ENCODE measurements at places on chromosomes 6 and 20. TPM values are rescaled to one million over a fixed set of nuclear protein-coding genes. Genes with fewer than 3 reads are reported as not detected.

DNA sequence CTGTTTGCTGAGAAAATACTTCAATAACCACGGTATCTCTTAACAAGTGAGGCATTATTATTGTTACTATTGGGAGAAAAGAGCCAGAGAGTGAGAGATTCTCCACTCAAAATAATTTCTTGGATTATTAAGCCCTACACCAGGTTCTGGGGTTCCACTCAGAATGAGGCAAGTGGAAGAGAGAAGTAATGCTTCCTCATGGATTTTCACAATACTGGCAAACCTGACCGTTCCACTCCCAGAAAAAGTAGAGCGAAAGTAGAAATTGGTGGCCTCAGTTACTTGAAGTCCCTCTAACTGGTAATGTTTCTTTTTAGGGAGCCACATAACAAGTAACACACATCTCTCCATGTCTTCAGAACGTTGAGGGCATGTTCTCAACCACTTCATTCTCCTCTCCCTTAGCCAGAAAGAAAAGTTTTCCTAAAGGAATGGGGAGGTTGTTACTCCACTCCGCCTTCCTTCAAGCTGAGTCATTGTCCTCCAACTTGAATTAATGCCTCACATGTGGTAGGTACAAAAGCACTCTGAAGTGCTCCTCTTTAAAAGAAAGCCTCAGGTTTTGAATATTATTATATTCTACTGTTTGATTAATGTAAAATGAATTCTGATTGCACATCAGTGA is 1.9 kb downstream of the BAG2 start:
- no peak for DNase-seq

GRCh38 chr6:25971187-25971821 is 8.7 kb downstream of the TRIM38 start:
- no peak for DNase-seq

DNA sequence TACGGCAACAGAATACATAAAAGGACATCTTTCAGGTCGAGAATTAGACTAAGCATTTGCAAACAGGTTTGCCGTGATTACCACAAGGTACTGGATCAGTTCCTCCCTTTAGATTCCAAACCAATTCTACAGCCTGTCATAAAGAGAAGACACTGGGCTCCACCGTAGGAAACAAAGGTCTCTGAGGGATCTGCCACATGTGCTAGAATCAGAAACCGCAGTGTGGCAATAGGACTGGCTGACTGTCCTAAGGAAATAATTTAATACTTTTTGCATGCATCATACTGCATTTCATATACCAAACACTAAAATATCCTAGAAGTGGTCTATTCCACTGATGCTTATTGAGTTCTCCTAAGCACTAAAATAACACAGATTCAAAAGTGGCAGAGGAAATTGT is 59.2 kb downstream of the POPDC3 start:
- DNase-seq, result no peak

The ANKRD6 gene
- polyA plus RNA-seq, result 20.9 TPM

DNA sequence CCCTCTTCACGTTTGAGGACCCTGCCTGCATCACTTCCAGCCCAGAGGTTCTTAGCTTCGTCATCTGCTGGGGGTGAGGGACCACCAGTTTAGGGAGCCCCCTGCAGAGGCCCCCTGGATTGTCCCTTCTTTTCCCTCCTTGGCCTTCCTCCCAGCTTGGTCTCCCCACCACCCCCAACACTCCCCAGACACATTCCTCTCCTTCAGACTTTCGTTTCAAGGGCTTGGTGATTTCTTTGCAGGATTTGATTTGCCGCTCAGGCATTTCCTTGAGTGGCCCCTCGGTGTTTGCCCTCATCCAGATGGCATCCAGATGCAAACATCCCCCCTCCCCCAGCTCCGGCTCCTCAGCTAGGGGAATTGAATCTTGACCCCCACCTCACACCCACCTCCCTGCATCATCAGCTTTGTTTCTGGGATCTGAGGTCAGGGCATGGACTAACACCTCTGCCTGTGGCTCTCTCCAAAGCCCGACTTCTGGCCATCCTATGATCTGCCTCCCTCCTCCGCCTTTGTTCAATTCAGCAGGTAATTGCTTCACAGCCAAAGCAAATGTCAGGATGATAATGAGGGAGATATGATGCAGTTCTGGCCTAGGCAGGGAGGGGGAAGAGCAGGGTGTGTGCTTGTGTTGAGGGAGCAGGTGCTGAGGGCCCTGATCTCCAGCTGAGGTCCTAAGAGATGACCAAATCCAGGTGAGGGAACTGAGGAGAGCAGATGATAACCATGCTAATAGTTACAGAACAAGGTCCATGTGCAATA is 141.5 kb downstream of the VEGFA start:
- no peak for DNase-seq

DNA sequence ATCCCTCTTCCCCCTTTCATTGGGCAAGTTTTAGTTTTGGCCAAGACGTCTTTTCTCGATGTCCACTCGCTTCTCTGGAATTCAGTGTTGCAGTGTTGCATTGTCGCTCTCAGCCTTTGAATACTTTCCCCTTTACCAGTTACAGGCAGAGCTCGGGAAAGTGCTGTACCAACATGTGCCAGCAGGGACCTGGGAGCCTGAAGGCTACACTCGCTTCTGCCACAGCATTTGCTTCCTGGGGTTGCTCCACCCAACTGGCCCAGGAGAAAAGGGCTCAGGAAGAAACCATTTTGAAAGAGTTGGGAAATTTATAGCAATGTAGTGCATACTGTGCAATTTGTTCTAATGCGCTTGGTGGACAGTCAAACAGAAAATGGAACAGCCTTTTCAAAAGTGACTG is 78.6 kb downstream of the LINC00237 start:
- no peak for DNase-seq

The PDE7B gene
- 7.2 TPM for polyA plus RNA-seq

DNA sequence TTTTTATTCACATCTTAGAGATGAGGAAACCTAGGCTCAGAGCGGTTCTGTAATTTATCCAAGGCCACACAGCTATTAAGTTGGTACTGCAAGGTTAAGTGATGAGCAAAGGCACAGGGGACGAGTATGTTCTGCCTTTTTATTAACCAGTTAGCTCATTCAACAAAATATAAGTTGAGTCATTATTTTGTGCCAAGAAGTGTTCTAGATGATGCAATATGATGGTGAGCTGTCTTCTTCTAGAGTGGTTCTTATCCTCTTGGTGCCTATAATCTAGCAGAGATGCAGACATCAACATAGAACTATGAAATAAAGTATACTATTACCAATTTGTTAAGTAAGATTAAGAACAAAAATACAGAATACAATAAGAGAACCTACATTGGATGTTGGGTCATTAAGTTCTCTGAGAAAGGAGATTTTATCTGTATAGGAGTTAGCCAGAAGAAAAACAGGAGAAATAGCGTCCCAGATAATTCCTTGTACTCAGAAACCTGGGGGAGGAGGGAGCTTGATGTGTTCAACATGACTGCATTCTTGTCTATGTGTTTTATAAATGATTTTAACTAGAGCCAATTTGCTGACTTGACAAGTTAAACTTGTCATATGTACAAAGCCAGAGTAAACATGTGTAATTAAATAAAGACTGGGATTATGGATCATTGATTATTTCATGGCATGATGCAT is 122.3 kb downstream of the TBXT start:
- no peak for DNase-seq

The CYP21A2 gene
- 0.61 TPM for polyA plus RNA-seq

DNA sequence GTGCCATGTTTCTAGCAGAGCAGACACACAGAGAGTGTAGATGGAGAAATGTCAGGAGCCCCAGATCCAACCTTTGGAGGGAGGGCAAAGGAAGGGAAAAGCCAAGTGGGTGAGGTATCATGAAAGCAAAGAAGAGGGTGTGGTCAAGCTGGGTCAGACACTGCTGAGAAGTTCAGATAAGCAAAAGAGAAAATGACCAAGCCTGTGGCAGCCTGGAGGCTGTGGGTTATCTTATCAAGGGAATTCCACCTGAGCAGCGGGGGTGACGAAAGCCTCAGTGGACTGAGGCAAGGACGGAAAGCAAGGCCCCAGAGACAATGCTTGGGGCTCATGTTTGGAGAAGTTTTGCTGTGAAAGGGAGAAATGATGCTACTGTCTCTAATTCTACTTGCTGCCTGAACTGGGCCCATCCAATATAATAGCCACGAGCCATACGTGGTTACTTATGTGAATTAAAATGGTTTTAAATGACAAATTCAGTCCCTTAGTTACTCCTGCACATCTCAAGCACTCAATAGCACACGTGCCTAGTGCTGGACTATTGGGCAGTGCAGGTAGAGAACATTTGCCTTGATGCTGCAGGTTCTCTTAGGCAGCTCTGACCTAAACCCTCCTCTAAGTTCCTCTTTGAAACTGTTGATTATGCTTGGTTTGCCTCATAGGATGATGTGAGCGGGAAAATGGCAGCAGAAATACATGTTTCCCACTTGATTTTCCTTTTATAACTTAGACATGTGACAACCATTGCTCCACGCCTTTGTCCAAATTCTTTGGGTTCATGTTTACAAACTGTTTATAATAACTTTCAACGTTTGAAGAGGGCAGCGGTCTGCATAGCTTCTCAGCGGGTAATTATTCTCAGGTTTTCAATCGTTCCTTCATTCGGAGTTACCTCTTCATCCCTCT is 63.7 kb downstream of the SLC22A23 start:
- no peak for DNase-seq

GRCh38 chr20:31747640-31748039 is 8.6 kb downstream of the TPX2 start:
- no peak for DNase-seq

The HAO1 gene
- not detected for polyA plus RNA-seq

GRCh38 chr20:37868851-37869333 is 34.0 kb upstream of the VSTM2L start:
- DNase-seq, result no peak

The WFDC12 gene
- not detected for polyA plus RNA-seq

The DZANK1 gene
- 5.9 TPM for polyA plus RNA-seq

DNA sequence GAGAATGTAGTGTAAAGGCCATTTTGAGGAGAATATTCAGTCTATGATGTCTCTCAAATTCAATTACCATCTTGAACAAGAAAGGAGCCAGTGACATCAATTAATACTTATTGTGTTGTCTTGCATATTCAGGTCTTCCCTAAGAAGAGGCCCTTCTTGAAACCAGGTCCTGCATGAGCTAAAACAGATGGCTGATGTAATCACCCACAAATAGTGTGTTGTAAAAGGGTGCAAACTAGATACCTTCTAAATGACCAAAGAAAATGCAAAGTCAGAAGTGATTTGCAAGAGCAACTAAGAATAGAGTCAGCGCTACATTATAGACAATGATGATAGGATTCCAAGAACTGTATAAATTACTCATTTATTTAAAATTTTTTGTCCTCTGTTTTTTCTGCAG is 97.0 kb downstream of the BTBD3 start:
- DNase-seq, result no peak

DNA sequence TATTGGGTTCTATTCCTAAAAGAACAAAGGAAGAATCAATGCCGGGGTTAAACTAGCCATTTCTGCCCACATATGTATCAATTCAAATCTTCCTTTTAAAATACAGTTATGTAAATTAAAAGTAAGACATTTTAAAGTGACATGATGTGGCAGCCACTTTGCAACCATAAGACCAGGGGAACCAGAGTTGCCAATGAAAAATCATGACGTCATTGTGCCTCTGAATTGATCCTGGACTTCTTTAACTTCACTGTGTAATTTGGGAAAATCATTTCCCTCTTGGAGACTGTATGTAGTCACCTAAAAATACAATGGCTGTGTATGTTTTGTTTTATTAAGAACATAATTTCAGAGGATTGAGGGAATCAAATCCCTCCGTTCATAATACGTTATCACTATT is 42.2 kb downstream of the SLC13A3 start:
- no peak for DNase-seq

DNA sequence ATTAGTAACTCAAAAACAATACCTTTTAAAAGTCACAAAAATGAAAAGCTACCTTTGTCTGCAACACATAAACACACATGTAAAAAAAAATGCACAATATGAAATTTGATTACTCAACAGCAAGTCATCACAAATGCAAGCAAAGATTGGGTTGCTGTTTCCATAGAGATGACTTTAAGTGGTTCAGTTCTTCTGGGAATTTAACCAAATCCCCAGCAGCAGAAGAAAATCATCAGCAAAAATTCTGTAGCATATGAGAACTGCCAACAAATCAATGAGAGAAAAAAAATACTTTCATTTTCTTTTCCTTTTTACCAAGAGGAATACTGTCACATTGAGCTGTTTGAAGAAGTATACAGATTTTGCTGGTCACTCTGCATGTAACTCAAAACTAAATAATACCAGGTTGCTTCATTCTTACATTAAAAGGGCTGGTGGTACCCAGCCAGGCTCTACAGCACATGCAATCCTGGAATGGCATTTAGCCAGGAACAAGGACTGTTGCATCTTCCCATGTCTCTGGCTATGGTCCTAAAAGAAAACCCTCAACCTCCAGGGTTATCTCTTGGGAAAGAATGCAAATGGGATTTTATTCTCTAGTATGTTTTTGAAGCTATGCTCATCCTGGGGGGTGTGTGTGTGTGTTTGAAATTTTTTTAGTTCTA is 158.3 kb downstream of the OPRM1 start:
- DNase-seq, result no peak

The TPBG gene
- 24.1 TPM for polyA plus RNA-seq

- no peak for DNase-seq
These were observed 58.2 kb upstream of the VGLL2 start for GRCh38 chr6:117206944-117207687.

GRCh38 chr6:161067749-161068148 is 76.2 kb downstream of the MAP3K4 start:
- no peak for DNase-seq

The NKAIN4 gene
- 25.4 TPM for polyA plus RNA-seq

GRCh38 chr6:109420751-109421150 is 19.7 kb downstream of the PPIL6 start:
- no peak for DNase-seq

The CD24 gene
- 856 TPM for polyA plus RNA-seq

GRCh38 chr6:8100159-8100854 is 2.0 kb downstream of the EEF1E1 start:
- no peak for DNase-seq

DNA sequence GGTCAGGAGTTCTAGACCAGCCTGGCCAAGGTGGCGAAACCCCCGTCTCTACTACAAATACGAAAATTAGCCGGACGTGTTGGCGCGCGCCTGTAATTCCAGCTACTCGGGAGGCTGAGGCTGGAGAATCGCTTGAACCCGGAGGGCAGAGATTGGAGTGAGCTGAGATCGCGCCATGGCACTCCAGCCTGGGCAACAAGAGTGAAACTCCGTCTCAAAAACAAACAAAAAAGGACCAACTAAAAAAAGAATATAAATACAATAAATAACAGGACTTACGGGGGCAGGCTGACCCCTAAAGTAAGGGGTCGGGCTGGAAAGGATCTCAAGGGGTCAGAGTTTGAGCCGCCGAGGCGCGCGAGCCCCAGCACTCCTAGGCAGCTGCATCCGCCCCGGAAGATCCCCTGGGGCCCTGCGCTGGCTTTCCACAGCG is 509 bp upstream of the TPD52L2 start:
- no peak for DNase-seq

DNA sequence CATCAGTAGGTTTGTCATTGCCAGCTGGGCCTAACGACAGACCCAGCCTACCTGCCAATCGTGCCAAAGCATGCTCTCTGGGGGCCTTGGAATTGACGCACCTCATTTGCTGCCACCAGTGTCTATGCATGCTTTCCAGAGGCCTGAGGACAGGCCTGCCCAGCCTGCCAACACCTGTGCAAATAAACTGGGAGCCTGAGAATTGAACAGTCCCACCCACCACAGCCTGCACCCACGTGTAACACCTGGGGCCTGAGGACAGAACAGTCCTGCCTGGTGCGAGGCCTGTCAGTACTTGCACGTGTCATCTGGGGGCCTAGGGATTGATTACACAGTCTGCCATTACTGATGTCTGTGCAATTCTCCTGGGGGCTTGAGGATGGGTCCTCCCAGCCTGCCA is 6.2 kb upstream of the RNF217 start:
- no peak for DNase-seq

- no peak for DNase-seq
These were observed 3.3 kb downstream of the RMND1 start for GRCh38 chr6:151448623-151449022.
